ENCODE measurements at places on chromosomes 1 and 21. TPM values are rescaled to one million over a fixed set of nuclear protein-coding genes. Genes with fewer than 3 reads are reported as not detected.

Gene CASQ2
- not detected for total RNA-seq

Gene BNIPL
- 0.48 TPM for total RNA-seq

Gene PRAMEF12
- total RNA-seq = not detected

Gene DCST1
- not detected for total RNA-seq

Gene MCOLN3
- 1.5 TPM for total RNA-seq

Gene ACTRT2
- total RNA-seq = 0.21 TPM

Gene FCGR3A
- total RNA-seq = not detected

Gene PDXK
- total RNA-seq = 68.7 TPM

Gene PGBD5
- total RNA-seq = 34.7 TPM

Gene HPCA
- 2.6 TPM for total RNA-seq

Gene RIPK4
- total RNA-seq = 10.5 TPM

Gene CRABP2
- 190 TPM for total RNA-seq

Gene SELENBP1
- 36.9 TPM for total RNA-seq

Gene UBXN10
- total RNA-seq = 0.73 TPM

Gene ADGRB2
- total RNA-seq = 39.8 TPM

Gene IGSF9
- total RNA-seq = 4.4 TPM

Gene CPLANE2
- total RNA-seq = 6.4 TPM

Gene RBM11
- 3.3 TPM for total RNA-seq

Gene DONSON
- 37.6 TPM for total RNA-seq

Gene KANK4
- 0.33 TPM for total RNA-seq

Gene PTPN7
- 0.55 TPM for total RNA-seq

Gene FAAH
- 19.8 TPM for total RNA-seq

Gene HPDL
- total RNA-seq = 134 TPM

Gene ZBTB8B
- 1.4 TPM for total RNA-seq

Gene IL22RA1
- 0.10 TPM for total RNA-seq

Gene ARMH1
- 0.62 TPM for total RNA-seq

Gene SELENON
- 139 TPM for total RNA-seq

Gene BCAR3
- total RNA-seq = 53.2 TPM

Gene KCNJ10
- 0.07 TPM for total RNA-seq

Gene FCN3
- total RNA-seq = 0.14 TPM

Gene CDK18
- 52.0 TPM for total RNA-seq

Gene BACE2
- total RNA-seq = 14.2 TPM

Gene INAVA
- 44.5 TPM for total RNA-seq

Gene LRRC39
- 0.52 TPM for total RNA-seq

Gene SIM2
- 0.11 TPM for total RNA-seq

Gene TMEM39B
- total RNA-seq = 11.1 TPM

Gene ARHGEF11
- total RNA-seq = 44.7 TPM

Gene PLEKHA6
- 3.0 TPM for total RNA-seq

Gene FBLIM1
- total RNA-seq = 95.6 TPM

Gene MATN1
- 0.76 TPM for total RNA-seq

Gene CHI3L1
- 0.37 TPM for total RNA-seq

Gene KCNN3
- 0.62 TPM for total RNA-seq

Data from H7 (cell line).